DMS153 (cell line): ENCODE measurements at places on chromosomes 16 and 17.

- DNase-seq = no peak
These were observed 6.3 kb upstream of the GGA2 start for GRCh38 chr16:23516366-23517137.

GRCh38 chr17:29058391-29058790 lies 15.4 kb downstream of the PIPOX start:
- DNase-seq = no peak

GRCh38 chr16:57091975-57092785 lies at the start of gene CPNE2:
Gene CPNE2 (plus strand): TSS chr16:57092583. CDS start chr16:57110743, 18,160 bp downstream.
- peak; percentile 12 for DNase-seq

- DNase-seq = no peak
These were observed 94.6 kb upstream of the TBX2 start for GRCh38 chr17:61305024-61305423.

DNA sequence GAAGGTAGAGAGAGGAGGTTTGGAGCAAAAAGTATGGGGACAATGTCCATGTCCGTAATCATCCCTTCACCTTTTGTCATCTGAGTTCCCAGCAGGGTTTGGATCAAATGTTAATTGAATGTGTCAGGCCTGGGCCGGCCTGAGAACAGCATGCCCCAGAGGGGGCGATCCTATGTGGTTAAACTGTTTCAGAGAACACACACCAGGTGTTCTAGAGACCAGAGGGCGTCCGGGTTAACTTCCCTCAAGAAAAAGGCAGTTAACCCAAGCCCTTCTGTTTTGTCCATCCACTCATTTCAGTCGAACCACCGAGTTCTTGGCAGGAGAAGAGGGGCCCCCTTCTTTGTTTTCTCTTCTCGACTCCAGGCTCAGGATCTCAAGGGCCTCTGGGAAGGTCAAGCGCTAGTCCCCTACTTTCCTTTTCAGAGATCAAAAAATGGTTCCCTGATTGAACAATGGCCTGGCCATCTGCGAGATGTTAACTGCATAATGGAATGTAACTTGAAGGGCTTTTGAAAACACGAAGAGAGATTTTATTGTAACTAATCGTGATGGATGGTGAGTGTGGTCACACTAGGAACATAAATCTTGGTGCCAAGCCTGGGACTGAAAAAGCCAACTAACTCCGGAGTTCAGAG lies 142.5 kb downstream of the IRX3 start:
- no peak for DNase-seq

DNA sequence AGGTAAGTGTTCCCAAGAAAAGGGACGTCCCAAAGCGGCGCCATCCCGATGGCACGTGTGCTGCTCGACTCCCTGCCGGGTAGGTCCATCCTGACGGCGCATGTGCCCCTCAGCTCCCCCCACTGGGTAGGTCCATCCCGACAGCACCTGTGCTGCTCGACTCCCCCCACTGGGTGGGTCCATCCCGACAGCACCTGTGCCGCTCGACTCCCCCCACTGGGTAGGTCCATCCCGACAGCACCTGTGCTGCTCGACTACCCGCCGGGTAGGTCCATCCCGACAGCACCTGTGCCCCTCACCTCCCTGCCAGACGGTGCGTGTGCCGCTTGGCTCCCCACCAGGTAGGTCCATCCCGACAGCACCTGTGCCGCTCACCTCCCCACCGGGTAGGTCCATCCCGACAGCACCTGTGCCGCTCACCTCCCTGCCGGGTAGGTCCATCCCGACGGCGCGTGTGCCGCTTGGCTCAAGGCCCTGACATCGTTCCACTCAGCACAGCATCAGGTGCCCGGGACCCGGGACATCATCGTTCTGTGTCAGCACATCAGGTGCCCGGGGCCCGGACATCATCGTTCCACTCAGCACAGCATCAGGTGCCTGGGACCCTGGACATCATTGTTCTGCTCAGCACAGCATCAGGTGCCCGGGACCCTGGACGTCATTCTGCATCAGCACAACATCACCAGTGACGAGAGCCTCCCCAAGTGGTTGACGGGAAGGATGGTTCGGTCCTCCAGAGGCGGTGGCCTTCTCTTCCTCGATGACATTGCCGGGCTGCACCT lies 5.7 kb upstream of the FN3K start:
- no peak for DNase-seq

- DNase-seq = peak; percentile 67
These were observed 68.8 kb downstream of the AMFR start for GRCh38 chr16:56356276-56357240.

GRCh38 chr16:455453-455852 lies 30.0 kb downstream of the RAB11FIP3 start:
- DNase-seq = no peak

GRCh38 chr17:37086334-37086733 lies 137.6 kb downstream of the AATF start:
- no peak for DNase-seq

DNA sequence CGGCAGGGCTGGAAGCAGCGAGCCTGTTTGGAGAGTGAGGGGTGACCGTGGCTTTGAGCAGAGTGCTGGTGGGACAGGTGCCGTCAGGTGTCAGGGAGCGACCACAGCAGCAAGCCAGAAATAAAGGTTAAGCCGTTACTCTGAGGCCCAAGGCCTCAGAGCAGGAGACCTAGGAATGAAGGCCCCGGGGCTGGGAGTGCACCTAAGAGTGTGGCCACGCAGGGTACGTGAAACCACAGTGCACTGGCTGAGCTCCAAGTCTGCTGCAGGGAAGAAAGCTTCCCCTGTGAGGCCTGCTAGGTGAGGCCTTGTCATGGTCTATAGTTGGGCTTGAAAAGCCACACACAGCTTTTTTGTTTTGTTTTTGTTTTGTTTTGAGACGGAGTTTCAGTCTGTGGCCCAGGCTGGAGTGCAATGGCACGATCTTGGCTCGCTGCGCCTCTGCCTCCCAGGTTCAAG lies 8.7 kb downstream of the CLUAP1 start:
- DNase-seq = no peak
